ENCODE measurements at places on chromosomes 5 and 9.

- DNase-seq: no peak
Observed at GRCh38 chr5:172413601-172414171, 40.6 kb downstream of the SH3PXD2B start.

DNA sequence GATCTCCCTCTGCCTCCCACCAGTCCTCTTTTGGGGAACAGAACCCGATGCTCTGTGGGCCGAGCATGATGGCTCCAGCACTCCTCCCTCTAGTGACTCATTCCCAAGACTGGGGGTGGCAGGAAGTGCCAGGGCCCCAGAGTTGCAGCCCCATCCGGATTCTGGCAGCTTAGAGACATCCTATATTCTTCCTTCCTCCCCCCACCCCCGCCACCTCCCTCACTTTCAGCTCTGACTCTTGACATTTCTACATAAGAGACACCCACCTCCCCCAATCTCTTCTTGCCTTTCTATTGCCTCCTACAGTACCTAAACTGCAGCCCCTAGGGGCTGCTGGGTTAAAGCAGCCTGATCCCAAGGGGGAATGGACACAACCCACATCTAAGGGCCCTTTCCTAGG is 47.1 kb upstream of the MATR3 start:
- DNase-seq: no peak

GRCh38 chr9:135355521-135356011 is 124.0 kb upstream of the PPP1R26 start:
- DNase-seq: no peak

DNA sequence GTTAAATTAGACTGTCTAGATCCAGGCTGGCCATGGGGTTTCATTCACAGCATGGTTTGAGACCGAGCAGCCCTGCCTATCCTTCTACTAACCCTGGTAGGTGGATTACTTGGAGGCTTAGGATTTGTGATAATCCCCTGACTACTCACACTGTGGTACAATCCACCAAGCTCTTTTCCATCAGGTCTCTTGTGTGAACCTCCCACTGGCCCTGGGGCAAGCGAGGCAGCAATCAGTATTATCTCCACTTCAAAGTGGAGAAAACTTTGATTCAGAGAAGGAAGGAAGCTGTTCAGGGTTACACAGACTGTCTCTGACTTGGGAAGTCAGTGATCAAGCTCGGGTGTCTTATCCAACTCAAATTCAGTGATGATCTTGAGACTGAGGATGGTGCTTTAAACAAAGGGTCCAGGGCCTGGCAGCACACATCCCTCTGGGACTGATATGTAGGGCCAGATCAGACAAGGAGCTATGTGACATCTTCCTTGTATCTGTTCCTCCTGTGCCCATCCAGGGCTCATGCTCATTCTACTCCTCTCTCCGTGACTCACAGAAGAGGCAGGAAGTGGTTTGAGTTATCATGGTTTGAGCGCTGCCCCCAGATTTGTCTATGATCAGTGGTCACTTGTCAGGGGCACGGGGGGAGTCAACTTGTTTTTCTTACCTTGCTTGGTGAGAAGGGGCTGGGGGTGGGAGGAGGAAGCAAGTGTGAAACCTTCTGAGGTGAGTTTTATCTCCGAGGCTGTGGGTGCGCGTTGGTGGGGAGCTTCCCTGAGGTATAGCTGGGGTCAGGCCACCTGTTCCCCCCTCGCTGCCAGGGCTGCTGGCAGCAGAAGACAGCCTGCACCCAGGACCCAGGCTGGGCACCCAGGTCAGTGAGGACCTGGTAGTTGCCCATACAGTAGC is 48.6 kb downstream of the RGS3 start:
- no peak for DNase-seq

DNA sequence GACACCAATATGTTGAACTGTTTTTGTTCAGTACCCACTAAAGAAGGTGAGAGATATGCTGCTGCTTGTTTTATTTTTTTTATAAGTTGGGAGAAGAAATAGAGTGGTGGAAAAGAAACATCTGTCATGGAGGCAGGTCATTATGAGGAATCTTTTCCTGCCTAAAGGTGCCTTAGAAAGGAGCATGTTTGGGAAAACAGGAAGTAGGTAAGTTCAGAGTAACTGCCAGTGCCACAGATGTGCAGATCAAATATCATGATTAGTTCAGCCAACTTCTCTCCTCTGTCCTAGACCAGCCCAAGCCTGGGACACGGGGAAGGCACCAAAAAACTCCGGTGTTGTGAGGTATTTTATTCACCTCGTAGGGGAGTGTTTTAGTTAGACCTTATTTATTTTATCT is 144.2 kb downstream of the MAN2A1 start:
- DNase-seq: no peak

DNA sequence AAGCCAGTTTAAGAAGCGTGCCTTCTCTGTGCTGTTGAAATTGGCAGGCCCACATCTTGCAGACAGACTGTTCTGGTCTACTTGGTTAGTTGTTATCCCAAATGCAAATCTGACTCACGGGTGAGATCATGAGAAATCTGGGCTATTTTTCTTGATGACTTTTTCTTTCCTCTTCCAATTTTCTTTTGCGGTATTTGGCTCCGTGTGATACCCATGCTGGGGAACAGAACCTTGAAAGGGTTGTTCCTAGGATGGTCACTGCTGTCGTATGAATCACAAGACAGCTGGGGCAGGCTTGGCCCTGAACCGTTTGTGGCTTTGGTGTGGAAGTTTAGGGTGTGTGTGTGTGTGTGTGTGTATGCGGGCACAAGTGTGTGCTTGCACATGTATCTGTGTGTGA is 24.6 kb downstream of the PDZD2 start:
- no peak for DNase-seq

DNA sequence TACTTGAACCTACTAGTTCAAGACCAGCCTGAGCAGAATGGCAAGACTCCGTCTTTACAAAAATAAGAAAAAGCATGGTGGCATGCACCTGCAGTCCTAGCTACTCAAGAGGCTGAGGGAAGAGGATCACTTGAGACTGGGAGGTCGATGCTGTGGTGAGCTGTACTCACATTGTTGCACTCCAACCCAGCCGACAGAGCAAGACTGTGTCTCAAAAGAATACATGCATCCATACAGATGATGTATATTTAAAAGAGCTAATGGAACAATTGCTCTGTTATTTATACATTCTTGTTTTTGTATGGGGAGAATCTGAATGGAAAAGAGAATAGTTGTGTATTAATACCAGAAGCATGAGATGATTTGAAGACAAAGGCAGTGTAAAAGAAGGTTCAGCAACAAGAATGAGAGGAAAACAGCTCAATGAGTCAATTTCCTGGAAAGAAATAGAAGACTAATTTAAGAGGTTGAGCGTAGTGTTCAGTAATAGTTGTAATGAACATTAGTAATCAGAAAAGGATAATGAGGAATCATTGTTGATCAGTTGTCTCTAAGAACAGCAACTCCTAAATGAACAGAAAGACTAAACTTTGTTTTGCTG is 1.9 kb upstream of the LRRC70 start:
- DNase-seq: no peak

DNA sequence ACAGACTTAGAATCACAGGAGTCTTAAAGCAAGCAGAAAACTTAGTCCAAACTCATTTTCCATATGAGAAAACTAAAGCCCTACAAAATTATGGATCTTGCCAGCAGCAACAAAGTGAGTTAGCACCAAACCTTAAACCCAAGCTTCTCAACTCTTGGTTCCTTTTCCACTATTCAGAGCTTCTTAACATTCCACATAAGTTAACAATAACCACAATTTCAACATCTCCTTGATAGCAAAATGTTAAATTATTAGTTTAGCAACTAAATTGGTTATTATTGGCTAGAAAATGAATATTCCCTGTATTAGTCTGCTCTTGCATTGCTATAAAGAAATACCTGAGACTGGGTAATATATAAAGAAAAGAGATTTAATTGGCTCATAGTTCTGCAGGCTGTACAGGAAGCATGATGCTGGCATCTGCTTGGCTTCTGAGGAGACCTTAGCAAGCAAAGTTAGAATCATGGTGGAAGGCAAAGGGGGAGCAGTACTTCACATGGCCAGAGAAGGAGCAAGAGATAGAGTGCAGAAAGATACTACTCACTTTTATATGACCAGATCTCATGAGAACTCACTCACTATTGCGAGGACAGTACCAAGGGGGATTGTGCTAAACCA is 26.2 kb upstream of the ARSB start:
- no peak for DNase-seq

GRCh38 chr5:378301-378891 is 56.9 kb downstream of the AHRR start:
- no peak for DNase-seq

DNA sequence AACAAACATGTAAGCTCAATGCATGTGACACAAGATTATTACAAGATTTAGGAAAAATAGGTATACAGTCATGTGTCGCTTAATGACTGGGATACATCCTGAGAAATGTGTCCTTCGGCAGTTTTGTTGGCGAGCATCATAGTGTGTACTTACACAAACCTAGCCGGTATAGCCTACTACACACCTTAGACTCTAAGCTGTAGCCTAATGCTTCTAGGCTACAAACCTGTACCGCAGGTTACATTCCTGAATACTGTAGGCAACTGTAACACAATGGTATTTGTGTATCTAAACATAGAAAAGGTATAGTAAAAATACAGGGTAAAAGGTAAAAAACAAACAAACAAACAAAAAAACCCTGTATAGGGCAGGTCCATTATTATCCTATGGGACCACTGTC is 27.7 kb downstream of the MSX2 start:
- no peak for DNase-seq

Measured in amygdala (tissue), 56 donors.